ENCODE measurements at places on chromosomes 13 and 19. TPM values are rescaled to one million over a fixed set of nuclear protein-coding genes. Genes with fewer than 3 reads are reported as not detected.

LAIR2 gene
- not detected for polyA plus RNA-seq

TMPRSS9 gene
- polyA plus RNA-seq: 1.1 TPM

YJU2 gene
- polyA plus RNA-seq: 19.0 TPM

ZNF83 gene
- 105 TPM for polyA plus RNA-seq

DHX34 gene
- 12.1 TPM for polyA plus RNA-seq

ZNF616 gene
- 26.0 TPM for polyA plus RNA-seq

CRTC1 gene
- polyA plus RNA-seq: 21.3 TPM

DNA sequence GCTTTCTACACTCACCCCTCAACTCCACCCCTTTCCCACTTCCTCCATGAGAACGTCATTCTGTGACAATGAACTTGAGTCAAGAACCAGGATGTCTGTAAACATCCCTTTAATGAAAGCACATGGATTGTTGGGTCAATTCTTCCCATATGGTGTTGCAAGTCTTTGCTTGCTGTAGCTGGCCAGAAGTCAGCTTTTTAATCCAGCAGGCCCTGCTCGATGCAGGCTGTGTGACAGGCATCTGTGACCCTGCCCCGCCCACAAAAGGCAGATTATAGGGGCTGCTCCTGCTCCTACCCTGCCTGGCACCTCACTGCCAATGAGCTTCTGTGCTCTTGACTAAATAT, 78.0 kb downstream of the STARD13 start:
- peak; percentile 66 for DNase-seq

DNA sequence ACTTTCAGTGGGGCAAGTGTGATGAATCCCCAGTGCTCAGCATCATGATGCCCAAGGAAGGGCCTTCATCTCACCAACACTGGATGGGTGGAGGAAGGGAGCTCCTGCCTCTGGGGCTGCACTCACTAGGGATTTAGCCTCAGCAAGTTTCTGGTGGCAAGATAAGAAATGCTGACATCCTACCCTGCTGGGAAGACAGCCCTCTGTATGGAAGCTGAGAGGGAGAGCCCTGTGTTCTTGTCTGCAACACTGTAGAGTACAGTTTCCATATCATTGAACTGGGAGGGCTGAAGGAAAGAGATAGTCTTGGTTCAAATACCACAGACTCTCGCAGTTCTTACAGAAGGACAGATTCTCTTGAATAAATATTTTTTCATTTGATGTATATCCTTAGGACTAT, 7.3 kb upstream of the ZNF460 start:
- no peak for DNase-seq

GRCh38 chr19:57946316-57946715, 1.2 kb downstream of the ZNF256 start:
- no peak for DNase-seq

DNA sequence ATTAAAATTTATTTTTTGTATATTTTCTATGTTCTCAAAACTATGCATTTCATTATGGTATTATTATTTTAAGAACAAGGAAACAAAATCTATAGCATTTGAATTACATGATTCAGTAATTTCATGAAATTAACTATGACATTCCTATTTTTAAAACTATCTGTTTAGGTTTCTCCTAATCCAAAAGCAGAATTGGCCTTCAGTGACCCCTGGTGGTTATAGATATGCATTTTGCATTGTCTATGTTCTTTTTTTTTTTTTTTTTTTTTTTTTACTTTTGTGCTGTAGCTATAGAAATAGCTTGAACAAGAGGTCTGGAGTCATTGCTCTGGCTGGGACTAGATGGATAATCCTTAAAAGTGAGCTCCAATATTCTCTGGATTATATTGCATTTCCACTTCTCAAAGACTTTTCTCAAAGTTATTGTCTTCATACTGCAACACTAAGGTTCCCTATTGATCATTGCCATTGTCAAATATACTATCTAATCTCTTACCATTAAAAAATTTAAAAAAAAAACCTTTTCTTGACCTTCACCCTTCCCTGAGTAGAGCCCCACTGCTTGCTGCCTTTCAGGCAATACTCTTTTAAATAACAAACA, 15.9 kb upstream of the DNAJC3 start:
- no peak for DNase-seq

DNA sequence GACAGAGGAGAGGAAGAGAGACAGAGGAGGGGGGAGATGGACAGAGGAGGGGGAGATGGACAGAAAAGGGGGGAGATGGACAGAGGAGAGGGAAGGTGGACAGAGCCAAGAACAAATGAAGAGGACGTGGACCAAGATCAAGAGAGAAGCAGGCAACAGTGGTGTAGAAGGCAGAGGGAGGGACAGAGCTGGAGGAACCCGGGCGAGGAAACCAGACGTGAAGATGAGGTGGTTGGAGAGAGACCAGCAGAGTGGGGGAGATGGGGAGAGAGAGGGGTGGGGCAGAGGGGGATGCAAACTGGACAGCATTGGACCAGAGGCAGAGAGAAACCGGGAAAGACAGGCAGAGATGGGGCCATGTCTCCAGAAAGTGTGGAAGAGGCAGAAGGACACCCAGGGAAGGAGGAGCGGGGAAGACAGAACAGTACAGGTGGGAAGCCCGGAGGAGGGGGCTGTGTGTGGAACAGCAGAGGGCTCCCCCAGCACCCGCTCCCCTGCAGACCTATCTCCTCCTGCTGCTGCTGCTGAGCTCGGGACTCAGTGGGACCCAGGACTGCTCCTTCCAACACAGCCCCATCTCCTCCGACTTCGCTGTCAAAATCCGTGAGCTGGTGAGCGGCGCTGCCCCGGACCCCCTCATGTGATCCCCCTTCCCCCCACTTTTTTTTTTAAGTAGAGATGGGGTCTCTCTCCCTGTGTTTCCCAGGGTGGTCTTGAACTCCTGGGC, 1.3 kb downstream of the FLT3LG start:
- no peak for DNase-seq

- DNase-seq: no peak
These were observed 12.4 kb downstream of the DPP9 start for GRCh38 chr19:4711211-4711610.

- DNase-seq: no peak
These were observed 144.9 kb downstream of the MIPEP start for GRCh38 chr13:23744315-23744714.

GRCh38 chr13:106220211-106220610, 315.3 kb downstream of the EFNB2 start:
- no peak for DNase-seq

DNA sequence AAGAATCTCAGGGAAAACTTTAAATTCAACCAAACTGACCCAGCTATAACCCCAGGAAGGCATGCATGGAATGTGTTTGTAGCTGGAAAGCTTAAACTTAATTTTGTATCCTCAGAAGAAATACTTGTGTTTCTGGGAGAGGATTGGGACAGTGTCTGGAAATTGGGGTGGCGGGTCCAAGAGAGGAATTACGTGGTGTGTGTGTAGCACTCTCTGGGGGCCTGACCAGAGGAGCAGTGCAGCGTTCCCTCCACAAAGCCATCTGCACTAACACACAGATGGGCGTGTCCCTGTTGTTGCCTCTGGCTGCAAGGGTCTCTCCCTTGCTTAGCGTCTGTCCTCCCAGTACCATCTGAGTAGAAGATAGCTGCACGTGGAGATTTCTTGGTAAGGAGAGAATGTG, 6.4 kb downstream of the GARRE1 start:
- DNase-seq: no peak

GRCh38 chr13:25227690-25228089, 55.6 kb upstream of the AMER2 start:
- no peak for DNase-seq

DNA sequence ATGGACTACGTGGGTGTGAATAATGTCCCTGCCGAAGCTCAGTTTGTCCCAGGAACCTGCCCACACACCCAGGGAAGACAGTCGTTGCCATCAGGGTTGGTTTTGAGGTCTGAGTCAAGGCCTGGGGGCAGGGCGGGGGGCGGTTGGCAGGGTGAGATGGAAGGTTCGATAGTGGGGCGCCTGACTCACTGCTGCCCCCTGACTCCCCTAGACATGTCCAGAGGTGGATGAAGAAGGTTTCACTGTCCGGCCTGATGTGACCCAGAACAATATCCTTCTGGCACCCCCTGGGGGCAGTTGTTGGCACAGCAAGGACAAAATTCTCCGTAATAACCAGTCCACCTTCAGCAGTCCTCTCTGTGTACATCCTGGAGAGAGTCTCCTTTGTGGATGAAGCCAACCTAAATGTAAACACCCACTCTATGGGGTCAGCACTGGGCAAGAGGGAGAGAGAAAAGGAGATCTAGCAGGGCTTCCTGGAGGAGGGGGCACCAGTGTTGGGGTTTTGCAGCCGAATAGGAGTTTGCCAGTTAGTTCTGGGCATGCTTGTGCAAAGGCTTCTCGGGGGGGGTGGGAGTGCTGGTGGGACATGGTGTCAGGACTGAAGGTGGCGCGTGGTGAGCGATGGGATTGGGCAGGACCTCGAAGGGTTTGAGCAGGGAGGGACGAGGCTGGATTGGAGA, 19.6 kb upstream of the B3GNT3 start:
- no peak for DNase-seq

DNA sequence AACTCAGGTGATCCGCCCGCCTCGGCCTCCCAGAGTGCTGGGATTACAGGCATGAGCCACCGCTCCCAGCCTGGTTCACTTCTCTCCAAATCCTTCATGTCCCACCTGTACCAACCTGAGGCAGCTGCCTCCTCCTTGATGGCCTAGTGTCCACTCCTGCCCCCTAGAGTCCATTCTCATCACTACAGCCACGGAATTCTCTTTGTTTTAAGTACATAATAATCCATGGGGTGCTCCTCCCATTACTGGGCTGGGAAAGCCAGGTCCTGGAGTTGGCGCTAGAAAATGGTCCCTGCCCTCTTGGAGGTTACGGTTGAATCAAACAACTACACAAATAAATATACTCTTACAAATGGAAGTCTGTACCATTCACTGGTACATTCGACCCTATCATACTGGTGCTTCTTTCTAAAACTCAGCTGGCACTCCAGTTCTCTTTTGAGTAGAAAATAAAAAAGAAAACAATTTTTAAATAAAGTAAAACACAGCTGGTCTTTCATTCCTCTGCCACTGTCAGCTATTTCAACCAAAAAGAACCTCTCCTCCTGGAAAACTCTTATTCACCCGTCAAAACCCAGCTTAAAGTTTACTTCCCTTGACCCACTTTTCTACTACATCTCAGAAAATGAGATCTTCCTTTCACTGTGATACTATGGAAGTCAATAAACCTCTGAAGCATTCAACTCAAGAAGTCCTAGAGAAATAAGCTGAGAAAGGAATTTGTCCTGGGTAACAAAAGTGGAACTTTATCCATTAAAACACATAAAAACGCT, 22.4 kb upstream of the ARHGEF18 start:
- no peak for DNase-seq

DNA sequence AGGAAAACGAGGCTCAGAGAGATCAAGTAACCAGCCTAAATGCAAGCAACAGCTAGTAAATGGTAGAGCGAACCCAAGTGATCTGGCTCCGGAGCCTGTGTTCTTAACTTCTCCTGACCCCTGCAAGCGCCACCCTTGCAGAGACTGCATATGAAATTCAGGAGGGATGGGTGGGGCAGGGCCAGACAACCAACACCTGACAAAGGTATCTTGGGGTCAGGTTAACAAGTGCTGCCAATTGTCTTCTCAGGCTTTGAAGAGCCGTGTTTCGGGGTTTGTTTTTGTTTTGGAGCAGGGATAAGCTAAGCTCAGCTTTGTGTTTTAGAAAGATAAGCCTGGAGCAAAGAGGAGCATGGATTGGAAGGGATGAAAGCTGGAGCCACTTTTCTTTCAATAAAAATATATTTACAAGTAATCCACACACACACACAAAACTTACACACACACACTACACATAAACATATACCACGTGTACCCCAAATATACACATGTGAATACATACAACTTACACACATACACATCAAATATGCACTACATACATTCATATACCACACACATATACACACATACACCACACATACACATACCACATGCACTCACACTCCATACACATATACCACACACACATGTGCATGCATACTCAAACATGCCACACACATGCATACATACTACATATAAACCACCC, 722.0 kb downstream of the DIAPH3 start:
- no peak for DNase-seq

DNA sequence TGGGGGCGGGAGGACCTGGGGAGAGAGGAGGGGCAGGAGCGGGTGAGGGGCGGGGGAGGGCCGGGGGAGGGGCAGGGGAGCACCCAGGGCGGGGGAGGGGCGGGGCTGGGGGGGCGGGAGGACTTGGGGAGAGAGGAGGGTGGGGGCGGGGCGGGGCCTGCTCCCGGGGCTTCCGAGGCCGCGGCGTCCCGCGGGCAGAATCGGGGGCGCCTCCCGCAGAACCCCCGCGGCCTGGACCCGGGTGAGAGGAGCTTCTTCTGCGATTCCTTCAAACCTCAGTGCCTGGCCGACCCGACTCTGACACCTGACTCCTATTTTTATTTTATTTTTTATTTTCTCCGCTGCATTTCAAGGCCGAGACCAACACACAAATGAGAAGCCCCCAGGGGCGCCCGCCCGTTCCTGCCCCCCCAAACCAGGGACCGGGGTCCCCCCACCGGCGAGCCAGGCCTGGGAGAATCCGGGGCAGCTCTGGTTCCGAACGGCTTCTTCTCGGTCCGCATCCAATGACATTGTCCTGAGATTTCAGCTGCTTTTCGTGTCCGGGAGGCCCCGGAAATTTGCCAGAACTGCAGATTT, 470 bp upstream of the GRTP1 start:
- no peak for DNase-seq

DNA sequence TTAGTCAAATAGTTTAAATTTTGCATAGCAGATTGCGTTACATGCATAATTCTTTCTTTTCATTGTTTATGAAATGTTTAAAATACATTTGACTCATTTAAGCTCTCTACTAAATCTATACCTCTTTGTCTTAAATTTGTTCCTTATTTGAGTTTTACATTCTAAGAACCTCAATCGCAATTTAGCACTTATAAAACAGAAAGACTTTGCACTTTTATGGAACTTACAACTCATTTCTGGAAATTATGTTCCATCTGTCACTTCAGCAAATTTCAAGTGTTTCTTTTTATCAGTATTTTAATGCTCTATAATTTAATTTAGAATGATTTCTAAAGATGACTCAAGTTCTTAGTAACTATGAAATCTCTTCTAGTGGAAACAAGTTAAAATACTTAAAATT, 1505.8 kb upstream of the SPRY2 start:
- DNase-seq: no peak

DNA sequence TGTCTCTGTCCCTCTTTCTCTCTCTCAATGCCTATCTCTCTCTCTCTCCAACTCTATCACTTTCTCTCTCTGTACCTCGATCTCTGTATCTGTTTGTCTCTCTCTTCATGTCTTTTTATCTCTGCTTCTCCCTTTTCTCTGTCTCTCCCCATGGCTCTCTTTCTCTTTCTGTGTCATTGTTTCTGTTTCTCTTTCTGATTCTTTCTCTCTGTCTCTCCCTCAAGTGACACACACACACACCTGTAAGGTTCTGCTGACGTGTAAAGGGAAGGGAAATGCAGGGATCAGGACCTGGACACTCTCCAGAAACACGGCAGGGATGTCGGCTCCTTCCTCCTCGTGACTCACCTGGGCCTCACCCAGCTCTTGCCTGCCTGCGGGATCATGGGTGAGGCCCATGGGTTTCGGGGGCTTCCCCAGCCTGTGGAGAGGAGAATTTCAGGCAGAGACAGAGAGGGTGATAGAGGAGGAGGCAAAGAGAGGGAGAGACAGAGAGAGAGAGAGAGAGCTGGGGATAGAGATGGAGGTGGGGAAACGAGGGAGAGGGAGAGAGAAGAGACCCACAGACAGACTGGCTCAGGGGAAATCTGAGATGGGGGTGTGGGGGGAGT, 5.4 kb upstream of the PLAUR start:
- no peak for DNase-seq

Data from left lung (tissue), 14 donors.